Heart left ventricle (tissue), 16 donors: ENCODE measurements at places on chromosomes 3 and 15. TPM values are rescaled to one million over a fixed set of nuclear protein-coding genes. Genes with fewer than 3 reads are reported as not detected.

FOXL2NB gene
- total RNA-seq, result not detected

GRCh38 chr15:51736069-51736468 lies 1.4 kb downstream of the LYSMD2 start:
- H3K4me1 ChIP-seq, result peaks cover 44% of the 10 kb centered on the region
- no peaks in the 10 kb centered on the region for H3K36me3 ChIP-seq
- H3K27me3 ChIP-seq, result no peaks in the 10 kb centered on the region
- peak overlapping the region; percentile 85 for H3K4me3 ChIP-seq
- no peak overlapping the region for H3K27ac ChIP-seq
- no peak for DNase-seq

- peaks cover 8% of the 10 kb centered on the region for H3K4me1 ChIP-seq
- H3K36me3 ChIP-seq, result peaks cover 9% of the 10 kb centered on the region
- H3K4me3 ChIP-seq, result peak overlapping the region; percentile 75
- peak; percentile 83 for DNase-seq
Observed at GRCh38 chr15:60396958-60397771, 621 bp downstream of the ANXA2 start.

DNA sequence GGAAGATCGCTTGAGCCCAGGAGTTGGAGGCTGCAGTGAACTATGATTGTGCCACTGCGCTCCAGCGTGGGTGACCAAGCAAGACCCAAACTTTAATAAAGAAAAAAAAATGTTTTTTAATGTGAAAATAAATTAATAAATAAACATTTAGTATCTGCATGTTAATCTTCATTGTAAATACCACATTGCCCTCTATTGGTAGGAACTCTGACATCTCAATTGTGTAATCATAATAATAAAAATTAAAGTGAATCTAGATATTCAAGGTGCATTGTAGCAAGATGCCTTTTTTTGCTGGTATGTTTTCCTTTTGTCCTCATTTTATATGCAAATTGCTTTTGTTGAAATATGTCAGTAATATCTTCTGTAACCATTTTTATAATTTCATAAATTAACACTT lies 95.0 kb upstream of the LIMD1 start:
- peaks cover 7% of the 10 kb centered on the region for H3K4me1 ChIP-seq
- peaks cover 34% of the 10 kb centered on the region for H3K36me3 ChIP-seq
- H3K4me3 ChIP-seq, result no peak overlapping the region
- no peaks in the 10 kb centered on the region for H3K27me3 ChIP-seq
- no peak overlapping the region for H3K27ac ChIP-seq
